ENCODE measurements at places on chromosomes 12 and 14.

DNA sequence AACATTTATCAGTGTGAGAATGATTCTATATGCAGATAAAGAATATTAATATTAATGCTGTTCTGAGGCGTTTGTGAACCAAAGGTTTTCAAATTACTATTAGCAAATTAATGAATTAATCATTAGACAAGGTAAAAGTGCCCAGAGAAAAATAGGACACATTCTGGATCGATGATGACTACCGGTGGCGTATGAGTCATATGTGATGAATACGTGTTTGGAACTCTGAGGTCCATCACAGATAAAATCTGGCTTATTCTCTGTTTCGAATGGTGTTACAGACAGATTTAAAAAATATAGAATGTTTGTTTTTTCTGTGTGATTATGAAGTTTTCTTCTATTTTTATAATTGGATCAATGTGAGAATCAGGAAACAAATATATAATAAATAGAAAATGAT lies 79.2 kb upstream of the RTL1 start:
- DNase-seq = no peak

- no peak for DNase-seq
Measured at GRCh38 chr14:30500222-30500621, 58.7 kb upstream of the G2E3 start.

DNA sequence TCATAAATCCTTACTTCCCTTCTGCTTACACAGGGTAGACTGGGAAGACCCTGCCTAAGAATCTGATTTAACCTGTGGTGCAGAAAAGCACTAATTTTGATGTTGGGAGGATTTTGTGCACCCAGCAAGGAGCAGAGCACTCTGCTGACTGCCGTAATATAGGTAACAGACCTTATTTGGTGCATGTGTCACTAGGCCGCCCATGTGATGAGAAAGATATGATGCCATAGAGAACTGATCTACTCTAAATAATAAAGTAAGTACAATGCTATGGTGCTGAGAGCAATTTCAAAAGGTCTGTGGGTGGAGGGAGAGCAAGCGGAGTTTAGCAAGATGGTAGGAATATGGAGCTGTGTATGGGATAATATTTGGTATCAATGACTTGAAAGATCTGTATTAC lies 1663.6 kb upstream of the SEL1L start:
- DNase-seq = no peak

DNA sequence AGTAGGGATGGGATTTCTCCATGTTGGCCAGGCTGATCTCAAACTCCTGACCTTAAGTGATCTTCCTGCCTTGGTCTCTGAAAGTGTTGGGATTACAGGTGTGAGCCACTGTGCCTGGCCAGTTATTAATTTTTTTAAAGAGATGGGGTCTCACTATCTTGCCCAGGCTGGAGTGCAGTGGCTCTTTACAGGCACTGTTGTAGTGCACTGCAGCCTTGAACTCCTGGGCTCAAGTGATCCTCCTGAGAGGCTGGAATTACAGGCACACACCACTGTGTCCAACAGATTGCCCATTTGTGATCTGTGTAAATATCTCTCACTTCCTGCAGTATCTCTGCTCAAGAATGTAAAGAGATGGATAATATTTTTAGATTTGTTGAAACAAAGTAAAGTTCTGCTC lies 45.9 kb downstream of the PTPN11 start:
- DNase-seq = no peak

- DNase-seq = no peak
Measured at GRCh38 chr14:70133461-70133860, 55.3 kb downstream of the SLC8A3 start.

DNA sequence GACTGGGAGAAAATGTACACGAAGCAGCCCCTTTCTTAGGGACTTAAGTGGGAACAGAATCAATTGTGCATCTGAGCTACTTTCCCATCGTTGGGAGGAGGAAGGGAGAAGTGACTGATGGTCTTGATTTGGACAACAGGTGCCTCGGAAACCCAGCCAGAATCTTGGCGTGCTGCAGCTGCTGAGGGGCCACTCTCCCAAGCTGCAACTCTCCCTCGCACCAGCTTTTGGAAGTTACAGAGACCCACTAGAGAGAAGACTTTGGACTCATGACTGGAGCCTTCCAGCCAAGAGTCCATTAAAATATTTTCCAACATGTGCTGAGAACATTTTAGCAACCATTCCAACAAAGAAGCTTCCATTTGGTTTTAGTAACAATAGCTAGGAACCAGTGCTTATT lies 52.3 kb downstream of the GNS start:
- no peak for DNase-seq

DNA sequence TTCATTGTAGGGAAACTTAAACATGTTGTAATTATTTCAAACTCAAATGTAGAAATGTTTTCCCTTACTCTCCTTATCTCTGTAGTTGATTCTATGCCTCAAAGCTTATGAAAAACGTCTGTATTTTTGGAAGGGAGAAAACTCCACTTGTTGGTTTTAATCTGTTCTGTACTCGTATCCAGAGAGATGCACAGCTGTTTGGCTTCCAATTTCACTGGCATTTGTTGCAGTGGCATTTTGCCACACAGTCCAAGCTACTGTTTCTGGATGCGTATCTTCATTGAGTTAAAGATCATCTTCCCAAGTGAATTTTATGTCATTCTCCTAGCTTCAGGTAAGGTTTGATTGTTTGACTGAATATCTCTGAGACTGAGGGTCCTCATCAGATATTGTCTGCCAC lies 481.4 kb downstream of the TRHDE start:
- no peak for DNase-seq

GRCh38 chr14:98952593-98953350 lies 319.2 kb downstream of the BCL11B start:
- DNase-seq = peak; percentile 58

DNA sequence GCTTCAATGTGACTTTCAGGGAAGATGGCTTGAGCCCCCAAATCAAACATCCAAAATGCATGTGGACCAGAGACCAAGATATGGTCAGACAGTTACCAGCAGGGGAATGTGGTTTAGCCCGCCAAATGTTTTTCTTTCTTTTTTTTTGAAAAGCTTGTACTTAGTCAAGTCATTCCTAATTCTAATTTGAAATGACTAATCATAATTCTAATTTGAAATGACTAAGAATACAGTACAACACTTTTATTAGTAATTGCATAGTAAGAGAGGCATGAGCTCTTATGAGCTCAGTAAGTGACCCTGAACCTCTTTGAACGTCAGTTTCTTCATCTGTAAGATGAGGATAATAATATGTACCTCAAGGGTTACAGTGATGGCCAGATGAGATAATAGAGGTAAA lies 72.4 kb downstream of the HECTD4 start:
- DNase-seq = no peak

GRCh38 chr14:85534458-85535293 lies 4.7 kb downstream of the FLRT2 start:
- DNase-seq = no peak

DNA sequence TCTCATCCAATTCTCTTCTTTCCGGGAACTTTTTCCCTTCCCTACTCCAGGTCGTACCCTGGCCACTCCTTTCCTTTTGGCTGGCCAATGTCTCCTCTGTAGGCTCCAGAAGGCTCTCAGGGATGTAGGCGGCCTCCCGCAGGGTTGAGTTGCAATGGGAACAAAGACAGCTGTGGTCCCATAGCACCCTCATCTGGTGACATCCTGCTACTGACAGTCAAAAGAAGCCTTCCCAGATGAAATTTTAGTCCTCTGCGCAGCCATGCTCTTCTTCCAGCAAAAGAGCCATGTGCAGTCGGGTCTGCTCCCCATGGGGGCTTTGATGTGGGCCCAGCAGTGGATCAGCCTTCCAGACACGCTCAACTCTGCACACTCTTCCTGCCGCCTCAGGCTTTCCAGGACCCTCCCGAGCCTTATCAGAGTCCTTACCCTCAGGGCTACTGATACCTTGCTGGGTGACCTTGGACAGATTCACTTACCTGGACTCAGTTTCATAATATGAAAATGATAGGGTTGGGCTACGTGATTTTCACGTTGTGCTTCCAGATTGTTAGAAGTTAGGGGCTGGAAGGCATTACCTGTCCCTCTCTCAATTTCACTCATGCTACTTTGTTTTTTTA lies 5.5 kb upstream of the CELA1 start:
- DNase-seq = peak; percentile 52

DNA sequence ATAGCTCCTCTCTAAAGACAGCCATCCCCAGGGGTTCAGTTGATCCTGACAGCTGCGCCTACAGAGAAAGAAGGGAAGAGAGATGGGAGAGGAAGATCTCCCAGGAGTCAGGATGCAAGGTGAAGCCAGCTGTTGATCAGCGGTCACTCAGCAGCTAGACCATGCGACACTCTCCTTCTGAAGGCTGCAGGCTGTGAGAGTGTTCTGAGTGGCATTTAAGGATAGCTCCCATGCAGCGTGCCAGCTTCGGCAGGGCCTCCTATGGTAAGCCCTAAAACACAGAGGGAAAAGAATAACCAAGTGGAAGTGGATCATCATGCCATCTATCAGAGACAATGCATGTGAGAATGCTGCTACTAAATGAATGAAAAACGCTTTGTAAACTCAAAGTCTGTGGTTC lies 197.9 kb upstream of the NUDT4 start:
- DNase-seq = no peak

DNA sequence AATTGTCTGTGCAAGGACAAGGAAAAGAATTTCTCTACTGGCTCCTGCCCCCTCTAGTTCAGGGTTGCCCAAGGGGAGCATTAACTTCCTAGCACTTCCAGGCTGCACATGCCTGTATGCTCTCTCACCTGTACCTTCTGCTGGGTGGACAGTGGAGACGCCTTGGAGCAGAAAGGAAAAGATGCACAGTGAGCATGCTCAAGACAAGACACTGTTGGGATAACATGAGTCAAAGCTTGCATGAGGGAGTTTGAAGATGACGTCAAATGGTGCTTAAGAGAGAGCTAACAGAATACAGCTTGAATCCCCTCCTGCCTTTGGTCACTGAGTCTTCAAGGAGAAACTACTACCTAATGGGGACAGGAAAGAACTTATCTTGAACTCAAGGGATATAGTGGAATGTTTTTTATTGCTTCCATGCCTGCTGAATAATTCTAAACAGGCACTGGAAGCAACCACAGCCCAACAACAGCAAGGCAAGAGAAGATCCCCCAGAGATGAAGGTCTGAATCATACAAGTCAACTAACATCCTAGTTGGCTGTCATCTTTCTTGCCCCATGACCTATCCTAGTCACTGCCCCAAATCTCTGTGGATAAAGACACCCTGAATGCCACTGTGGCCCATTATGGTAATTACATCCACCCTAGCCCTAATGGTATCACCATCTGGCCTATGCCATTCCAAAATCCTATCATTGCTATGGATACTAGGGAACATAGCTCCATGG lies 23.5 kb downstream of the RPS6KA5 start:
- DNase-seq = no peak

GRCh38 chr14:37167151-37168047 lies 5.0 kb downstream of the SLC25A21 start:
- no peak for DNase-seq

DNA sequence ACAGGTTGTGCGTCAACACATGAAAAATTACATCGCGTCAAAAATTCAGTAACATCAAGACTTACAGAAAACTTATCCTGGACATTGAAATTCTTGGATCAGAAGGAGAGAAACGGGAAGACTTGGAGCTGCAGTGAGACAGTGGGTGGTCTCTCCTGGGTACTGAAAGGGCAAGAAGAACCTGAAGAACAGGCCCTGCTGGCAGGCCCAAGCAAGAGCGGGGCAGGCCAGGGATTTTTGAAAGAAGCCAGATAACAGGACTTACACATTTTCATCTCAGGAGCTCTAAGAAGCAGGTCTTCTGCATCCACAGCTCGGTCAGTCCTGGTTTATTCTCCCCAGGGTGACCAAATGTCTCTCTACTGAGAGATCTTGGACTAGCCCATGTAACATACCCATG lies 466.5 kb upstream of the SOX5 start:
- DNase-seq = no peak

- no peak for DNase-seq
Measured at GRCh38 chr12:13337791-13338190, 141.3 kb downstream of the EMP1 start.

DNA sequence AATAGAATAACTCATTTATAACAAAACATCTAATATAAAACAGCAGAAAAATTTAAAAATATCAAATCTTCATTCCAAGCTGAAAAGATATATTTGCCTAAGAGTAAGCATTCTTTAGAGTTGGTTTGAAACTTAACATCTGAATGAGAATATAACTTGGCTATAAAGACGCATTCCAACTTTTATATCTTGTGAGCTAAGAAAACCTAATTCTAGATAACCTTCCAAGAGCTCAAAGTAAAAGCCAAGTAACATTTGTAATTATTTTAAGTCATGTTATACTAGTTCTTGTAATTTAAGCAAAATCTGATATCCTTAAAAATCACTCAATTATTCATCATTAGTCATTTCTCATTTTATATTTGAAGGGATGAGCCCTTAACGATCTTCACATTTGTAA lies 368.9 kb downstream of the C12orf50 start:
- DNase-seq = no peak

GRCh38 chr12:65925626-65926025 lies 101.3 kb downstream of the HMGA2 start:
- DNase-seq = no peak

GRCh38 chr12:9346866-9347327 lies 138.7 kb upstream of the PZP start:
- DNase-seq = no peak

DNA sequence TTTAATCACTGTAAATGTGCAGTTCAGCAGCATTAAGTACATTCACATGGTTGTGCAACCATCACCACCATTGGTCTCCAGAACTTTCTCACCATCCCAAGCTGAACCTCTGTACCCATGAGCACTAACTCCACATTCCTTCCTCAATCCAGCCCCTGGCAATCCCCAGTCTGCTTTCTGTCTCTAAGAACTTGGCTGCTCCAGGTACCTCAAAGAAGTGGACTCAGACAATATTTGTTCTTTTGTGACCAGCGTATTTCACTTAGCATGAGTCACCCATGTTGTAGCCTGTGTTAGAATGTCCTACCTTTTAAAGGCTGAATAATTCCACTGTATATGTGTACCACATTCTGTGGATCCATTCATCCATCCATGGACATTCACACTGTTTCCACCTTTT lies 64.6 kb downstream of the SLC24A4 start:
- DNase-seq = no peak

DNA sequence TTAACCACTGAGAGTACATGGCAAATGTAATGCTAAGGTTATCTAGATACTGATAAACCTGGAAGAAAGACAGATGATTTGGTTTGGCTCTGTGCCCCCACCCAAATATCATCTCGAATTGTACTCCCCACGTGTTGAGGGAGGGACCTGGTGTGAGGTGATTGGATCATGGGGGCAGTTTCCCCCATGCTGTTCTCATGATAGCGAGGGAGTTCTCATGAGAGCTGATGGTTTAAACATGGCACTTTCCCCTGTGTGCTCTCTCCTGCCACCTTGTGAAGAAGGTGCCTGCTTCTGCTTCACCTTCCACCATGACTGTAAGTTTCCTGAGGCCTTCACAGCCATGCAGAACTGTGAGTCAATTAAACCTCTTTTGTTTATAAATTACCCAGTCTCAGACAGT lies 14.2 kb downstream of the NOXRED1 start:
- DNase-seq = no peak

GRCh38 chr12:121697093-121697698 lies 15.4 kb upstream of the TMEM120B start:
- DNase-seq = no peak

- DNase-seq = peak; percentile 78
Measured at GRCh38 chr12:110744601-110745264, 2.0 kb upstream of the PPP1CC start.

- no peak for DNase-seq
Measured at GRCh38 chr12:50353404-50353803, 43.0 kb downstream of the FAM186A start.

GRCh38 chr14:77991128-77991772 lies 178.9 kb upstream of the NRXN3 start:
- no peak for DNase-seq
